ENCODE measurements at places on chromosomes 16 and 17.

- no peak for DNase-seq
Observed at GRCh38 chr17:17565471-17566339, 25.8 kb downstream of the PEMT start.

DNA sequence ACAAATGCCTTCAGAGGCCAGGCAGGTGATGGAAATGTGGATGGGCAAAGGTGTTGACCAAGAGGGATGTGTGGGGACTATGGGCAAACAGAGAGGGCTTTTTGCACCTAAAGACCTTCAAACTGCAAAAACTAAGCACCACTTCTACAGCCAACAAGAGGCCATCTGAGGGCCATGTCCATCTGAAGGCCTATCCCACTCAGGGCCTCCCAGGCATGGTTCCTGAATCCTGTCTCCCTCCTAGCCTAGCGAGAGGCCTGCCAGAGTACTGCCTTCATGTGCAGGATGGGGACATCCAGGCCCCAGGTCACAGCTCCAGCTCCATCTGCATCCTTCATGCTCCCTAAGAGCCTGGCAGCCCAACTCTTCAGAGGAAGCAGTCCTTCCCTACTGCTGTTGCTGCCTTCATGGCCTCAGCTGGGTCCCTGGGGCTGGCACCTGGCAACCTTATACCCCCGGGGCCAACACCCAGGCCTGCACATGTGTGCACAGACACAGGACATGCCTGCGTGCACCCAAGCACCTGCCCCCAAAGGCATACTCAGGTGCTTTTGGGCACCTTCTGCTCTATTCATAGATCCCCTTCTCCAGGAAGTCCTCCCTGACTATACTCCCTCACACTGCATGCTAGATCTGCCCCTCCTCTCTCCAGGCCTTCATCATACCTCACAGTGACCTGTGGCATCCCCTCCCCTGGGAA lies 95.2 kb downstream of the C16orf78 start:
- no peak for DNase-seq

DNA sequence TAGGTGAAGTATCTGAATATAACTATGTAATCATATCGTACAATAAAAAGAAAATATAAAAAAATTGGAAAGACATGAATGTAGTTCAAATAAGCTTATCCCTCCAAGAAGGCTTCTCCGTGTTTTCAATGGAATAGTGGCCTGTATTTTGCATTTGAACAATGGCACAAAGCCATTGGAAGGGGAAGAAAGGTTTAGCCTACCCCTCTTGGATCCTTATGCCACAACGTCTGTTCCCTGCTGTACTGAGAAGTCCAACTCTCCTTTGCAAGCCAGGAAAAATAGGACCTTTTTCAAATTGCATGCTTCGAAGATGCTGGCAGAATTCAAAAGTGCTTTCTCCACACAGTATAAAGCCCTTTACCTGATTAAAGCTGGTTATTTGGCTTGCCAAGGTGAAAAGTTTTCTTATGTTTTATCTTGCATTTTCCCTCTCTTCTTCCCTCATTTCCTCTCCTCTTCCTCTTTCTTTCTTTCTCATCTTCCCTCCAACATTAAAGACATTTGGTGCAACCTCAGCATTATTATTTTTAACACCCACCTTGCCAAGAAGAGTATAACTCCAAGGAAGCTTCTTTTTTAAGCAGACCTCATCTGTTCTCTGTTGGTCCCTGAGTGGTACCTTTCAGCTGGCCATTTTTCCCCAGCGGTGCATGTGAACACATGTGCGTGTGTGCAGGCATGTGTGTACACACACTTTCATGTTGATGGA lies 968.6 kb upstream of the RBFOX1 start:
- no peak for DNase-seq

DNA sequence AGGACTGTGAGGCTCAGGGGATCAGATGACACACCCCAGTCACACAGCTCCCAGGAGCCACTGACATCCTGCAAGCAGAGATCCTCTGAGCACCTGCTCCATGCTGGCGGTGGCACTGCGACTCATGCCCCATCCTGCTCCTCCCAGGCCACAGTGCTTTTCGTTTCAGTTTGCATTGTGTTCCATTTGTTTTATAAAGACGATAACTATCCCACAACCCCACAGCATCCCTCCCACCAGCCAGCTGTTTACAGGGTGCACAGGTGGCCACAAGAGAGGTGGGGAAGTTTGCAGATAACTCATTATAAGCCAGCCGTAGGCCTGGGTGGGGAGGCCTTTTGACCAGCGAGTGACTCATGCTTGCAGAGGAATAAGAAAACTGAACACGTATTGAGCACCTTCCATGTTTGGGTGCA lies 28.2 kb downstream of the BCO1 start:
- DNase-seq: no peak

DNA sequence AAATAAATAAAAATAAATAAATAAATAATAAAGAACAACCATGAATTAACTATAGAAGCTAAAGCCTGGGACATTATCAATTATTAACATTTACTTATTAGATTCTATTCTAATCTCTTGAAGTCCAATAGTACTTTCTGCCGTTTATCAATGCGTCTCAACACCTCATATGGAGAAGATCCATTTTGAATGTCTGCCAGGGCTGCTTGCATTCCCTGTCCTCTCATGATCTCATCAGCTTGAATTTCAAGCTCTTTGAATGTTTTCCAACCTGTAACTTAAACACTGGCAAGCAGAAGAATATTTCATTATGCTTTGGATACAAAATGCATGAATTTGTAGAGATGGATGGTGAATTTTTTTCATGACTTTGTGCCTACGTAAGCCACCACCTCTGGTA lies 191.9 kb upstream of the ANKFN1 start:
- no peak for DNase-seq

DNA sequence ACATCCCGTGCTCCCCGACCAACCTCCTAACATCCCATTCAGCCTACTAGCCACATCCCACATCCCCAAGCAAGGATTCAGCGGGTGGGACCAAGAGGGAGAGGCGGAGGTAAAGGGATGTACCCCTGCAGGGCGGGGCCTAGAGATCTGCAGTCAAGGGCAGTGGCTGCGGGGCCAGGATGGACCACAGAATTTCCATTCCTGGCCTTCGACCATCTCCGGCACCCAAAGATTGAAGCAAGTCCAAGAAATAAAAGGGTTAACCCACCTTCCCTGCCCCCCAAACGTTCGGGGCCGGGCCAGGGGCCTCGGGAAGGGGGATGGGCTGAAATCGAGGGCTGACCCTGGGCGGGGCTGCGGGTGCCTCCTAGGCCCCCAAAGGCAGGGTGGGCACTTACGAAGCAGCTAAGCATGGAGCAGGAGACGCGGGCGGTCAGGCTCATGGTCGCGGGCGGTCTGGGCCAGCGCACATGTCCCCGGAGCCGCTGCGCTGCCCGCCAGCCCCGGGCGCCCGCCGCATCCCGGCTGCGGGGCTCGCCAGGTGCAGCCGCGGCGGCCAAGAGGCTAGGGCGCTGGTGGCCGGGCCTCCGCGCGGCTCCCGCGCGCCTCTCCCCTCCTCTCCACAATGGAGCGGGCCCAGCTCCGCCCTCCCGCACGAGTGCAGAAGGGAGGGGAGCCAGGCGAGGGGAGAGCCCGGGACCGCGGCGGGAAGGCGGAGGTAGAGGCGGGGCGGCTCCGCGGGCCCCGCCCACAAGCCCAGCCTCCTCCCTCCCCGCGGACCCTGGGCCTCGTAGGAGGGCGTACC lies at the start of gene MTMR4:
MTMR4 (minus strand) TSS at position 674 of the 805 bp plus-strand sequence; CDS start at position 443, 231 bp downstream.
- no peak for DNase-seq

DNA sequence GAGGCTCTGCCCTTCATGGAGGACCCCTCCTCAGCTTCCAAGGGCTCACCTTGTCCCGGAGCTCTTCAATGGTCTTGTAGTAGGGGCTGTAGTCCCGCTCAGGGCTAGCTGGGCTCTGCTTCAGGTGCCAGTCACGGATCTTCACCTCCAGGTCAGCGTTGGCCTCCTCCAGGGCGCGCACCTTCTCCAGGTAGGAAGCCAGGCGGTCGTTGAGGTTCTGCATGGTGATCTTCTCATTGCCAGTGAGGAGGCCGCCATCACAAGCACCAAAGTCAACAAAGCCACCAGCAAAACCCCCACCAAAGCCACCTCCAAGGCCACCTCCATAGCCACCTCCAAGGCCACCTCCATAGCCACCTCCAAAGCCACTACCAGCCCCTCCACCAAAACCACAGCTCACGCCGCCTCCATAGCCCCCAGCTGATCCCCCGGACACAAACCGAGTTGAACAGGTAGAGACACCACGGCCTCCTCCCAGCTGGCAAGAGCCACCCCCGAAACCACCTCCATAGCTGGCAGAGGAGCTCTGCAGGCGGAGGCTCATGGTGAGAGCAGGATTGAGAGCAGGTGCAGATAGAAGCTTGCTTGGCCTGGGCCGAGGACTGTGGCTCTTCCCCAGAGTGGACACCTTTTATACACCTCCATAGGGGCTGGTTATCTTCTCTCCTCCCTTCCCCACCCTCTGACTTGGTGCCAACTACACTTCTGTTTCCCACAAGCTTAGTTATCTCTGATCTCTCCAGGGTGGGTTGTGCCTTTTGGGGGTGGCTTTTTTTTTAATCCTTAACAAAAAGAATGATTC lies at the start of gene KRT13:
KRT13 (minus strand) TSS at position 606 of the 802 bp plus-strand sequence; CDS start at position 544, 62 bp downstream.
- no peak for DNase-seq

DNA sequence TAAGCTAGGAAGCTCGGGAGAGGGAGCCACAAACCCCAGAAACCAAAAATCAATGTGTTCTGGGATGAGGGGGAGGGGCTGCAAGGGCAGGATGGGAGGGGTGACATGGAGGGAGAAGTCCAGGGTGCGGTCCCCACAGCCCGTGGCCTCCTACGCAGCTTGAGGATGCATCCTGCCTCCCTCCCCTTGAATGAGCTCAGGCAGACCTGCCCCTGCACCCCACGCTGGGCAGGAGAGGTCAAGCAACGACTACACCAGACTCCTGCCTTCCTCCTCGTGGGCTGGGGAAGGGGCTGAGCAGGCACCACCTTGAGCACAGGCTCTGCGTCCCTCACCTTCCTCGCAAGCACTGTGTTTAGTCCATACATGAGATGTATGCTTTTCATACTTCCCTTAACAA lies 3.9 kb downstream of the ANKRD13B start:
- no peak for DNase-seq

GRCh38 chr17:80124351-80124981 lies 22.5 kb downstream of the EIF4A3 start:
- no peak for DNase-seq

- no peak for DNase-seq
Observed at GRCh38 chr16:77843405-77843804, 55.0 kb downstream of the VAT1L start.

GRCh38 chr17:76145231-76146052 lies 4.4 kb upstream of the FOXJ1 start:
- DNase-seq: no peak

- DNase-seq: no peak
Observed at GRCh38 chr17:19461681-19462080, 50.6 kb downstream of the RNF112 start.

DNA sequence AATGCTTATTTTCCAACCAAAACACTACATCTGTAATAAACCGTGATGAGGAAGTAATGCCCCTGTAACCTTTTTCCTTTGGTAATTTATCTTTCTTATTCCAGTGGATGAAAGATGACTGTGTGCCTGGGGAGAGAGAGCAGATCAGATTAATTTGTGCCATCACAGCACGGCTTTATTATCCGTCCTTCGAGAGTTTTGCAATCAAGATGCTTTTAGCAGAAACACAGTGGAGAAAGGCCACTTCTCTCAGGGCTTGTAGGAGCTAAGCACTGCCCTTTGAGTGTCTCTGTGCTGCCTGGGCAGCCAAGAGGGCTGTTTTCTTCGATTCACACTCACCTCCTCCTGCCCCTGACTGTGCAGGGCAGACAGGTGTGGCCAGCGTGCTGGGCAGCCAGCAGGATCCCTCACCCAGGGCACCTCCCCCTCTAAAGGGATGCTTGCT lies 190.2 kb downstream of the PRKCA start:
- no peak for DNase-seq

DNA sequence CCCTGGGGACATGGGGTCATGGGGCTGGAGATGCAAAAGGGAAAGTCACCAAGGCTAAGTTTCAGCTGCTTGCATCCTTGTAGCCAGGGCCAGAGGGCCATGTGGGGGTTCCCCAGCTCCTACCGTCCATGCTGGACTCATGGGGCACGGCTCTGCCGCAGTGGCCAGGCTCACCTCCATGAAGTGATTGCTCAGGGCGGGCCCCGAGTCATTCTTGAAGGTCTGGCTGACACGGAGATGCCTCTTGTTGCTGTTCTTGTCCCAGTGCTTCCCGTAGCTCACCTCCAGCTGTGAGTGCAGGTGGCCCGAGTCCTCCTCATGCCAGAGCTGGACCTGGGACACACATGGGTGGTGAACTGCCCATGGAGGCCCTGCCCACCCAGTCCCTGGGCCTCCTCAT lies 114.5 kb downstream of the RMI2 start:
- DNase-seq: no peak

DNA sequence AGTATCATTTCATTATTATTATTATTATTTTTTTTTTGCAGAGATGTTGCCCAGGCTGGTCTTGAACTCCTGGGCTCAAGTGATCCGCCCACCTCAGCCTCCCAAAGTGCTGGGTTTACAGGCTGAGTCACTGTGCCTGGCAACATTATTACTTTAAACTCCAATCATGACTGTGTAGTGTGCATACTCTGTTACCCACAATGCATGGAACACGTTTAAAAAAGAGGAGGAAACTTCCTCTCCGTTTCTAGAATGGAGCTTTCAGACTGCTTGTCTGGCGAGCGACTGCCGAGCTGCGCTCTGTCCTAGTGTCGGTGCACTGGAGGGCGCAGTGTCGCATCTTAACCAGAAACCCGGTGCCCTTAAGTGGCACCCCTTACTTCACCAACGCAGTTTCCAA lies 22.1 kb upstream of the FASN start:
- DNase-seq: no peak

DNA sequence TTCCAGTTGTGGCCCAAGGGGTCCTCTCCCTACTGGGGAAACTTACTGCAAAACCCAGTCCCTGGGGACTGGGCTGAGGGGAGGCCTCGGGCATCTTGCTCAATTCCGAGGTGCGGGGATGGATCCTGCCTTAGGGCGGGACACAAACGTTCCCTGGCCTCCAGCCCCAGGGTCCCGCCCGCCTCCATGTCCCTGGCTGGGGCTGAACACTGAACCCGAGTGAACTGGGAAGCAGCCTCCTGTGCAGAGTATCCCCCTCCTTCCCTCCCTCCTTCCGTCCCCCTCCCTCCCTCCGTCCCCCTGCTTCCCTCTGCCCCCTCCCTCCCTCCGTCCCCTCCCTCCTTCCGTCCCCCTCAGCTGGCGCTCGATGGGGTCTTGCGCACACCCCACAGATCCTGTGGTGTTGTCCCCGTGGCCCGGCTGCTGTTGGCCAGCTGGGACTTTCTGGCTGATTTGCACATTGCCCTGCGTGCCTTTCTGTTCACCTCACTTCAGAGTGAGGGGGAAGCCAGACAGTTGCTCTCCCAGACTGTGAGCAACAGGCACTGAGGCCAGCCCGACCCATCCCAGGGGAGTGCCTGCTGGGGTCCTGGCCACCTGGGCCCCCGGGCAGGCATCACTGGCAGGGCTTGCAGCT lies 5.5 kb downstream of the TRAF7 start:
- DNase-seq: no peak
